ENCODE measurements at places on chromosomes 4 and X.

GRCh38 chr4:146288193-146288592, 73.9 kb downstream of the REELD1 start:
- DNase-seq = no peak

DNA sequence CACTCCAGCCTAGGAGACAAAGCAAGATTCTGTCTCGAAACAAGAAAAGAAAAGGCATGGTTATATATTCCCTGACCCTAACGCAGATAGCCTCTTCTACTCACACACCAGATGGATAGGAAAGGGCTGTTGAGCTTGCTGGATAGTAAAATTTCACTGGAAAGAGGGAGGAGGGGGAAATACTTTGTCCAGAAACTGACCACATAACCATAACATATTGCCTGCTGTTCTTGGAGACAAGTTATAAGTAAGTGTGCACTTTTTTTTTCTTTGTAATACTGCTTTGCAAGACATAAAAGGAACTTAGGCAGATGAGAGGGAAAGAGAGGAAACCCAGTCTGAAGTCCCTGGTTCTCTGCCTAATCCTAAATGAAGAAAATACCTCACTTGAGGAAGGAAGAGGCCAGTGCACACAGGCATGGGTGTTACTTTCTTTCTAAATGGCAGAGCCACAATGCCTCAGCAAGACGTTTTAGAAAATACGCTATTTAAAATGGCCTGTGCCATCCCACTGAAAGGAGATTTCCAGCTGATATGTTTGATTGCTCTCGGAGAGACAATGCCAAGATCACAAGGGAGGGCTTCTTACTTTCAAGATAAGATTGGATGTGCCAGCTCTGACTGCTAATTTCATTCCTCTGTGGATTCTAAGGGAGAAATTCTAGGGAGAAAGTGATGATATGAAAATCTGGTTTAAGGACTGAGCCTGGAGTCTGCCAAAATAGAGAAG, 140.6 kb downstream of the DCTD start:
- DNase-seq = no peak

DNA sequence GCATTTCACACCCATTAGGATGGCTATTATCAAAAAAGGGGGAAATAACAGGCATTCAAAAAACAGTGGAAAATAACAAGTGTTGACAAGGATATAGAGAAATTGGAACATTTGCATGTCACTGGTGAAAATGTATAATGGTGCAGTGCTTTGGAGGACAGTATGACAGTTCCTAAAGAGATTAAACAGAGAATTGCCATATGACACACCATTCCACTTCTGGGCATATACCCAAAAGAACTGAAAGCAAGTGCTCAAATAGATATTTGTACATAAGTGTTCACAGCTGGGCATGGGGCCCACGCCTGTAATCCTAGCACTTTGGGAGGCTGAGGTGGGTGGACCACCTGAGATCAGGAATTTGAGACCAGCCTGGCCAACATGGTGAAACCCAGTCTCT, 348.1 kb downstream of the NR3C2 start:
- no peak for DNase-seq

DNA sequence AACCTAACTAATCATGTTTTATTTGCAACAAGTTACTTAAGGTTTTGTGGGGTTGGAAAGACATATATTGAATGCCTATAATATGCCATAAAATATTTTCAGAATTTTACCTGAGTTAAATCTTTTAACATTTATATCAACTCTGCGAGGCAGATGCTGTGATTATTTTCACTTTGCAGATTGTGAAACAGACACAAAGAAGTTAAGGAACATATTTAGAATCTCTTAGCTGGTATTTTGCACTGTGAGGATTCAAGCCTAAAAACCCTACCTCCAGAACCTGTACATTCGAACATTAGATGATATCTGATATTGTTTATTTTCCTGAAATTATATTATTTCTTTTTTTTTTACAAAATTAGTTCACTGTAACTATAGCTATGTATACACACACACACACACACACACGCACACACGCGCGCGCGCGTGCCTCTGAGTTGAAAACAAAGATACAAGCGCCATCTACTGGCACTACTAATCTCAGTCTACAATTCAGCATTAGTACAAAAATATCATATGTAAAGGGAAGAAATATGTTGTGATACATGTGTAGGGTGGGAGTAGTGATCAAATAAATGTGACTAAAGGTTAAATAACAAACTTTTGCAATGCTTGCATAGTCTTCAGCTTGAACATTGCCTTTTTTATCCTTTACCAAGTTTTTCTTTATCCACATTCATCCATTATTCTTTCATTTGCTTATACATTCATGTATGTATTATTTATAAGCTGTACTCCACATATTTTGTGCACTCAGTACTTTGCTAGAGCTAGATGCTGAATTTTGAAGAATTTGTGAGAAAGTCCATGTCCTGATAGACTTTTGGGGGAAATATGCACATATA, 61.5 kb downstream of the ANXA10 start:
- no peak for DNase-seq

- no peak for DNase-seq
Measured at GRCh38 chrX:74160358-74160757, 143.6 kb upstream of the ZCCHC13 start.

DNA sequence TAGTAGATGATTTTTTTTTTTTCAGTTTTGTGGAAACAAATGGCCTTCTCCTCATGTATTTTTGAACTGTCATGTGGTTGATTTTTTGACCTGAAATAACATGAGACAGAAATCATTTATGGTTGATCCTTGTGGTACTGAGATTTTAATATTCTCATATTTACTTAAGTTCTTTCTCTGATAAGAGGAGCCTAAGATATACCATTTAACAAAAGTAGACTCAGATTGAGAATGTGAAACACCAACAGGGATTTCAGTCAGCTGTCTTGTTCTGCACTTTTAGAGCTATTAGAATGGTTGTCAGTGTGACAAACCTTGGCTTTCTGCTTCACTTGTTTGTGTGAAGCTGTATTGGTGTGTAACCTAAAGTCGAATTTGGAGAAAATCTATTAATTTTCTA, 575.7 kb downstream of the SPOCK3 start:
- no peak for DNase-seq

- no peak for DNase-seq
Measured at GRCh38 chr4:145545538-145546174, 64.0 kb downstream of the SMAD1 start.

GRCh38 chr4:1403177-1403583, 3.1 kb downstream of the NKX1-1 start:
- no peak for DNase-seq

- DNase-seq = no peak
Measured at GRCh38 chr4:52201715-52202114, 150.6 kb downstream of the SPATA18 start.

DNA sequence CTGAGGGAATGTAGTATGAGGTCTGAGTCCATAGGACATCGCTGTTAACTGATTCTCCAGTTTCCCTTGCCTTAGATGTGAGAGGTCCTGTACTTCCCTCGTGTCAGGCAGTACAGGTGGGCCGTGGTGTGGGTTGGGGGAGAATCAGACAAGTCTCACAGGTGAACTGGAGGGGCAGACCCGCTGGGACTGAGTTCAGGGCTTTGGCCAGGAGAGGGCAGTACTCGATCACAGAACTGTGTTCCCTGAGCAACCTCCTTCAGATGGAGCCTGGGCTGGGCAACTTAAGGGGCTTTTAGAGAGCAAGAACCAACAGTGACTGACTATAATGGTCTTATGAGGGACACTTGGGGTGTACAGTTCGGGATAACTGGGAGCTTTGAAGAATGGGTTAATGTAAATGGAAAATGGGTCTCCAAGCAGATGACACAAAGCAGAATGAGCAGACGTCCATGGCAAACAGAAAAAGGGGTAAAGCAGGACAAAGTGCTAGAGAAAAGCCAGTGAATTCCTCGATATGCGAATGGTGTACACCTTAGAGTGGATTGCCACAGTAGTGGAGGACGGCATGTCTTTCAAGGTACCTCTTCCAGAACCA, 83.6 kb downstream of the CCNG2 start:
- DNase-seq = no peak

DNA sequence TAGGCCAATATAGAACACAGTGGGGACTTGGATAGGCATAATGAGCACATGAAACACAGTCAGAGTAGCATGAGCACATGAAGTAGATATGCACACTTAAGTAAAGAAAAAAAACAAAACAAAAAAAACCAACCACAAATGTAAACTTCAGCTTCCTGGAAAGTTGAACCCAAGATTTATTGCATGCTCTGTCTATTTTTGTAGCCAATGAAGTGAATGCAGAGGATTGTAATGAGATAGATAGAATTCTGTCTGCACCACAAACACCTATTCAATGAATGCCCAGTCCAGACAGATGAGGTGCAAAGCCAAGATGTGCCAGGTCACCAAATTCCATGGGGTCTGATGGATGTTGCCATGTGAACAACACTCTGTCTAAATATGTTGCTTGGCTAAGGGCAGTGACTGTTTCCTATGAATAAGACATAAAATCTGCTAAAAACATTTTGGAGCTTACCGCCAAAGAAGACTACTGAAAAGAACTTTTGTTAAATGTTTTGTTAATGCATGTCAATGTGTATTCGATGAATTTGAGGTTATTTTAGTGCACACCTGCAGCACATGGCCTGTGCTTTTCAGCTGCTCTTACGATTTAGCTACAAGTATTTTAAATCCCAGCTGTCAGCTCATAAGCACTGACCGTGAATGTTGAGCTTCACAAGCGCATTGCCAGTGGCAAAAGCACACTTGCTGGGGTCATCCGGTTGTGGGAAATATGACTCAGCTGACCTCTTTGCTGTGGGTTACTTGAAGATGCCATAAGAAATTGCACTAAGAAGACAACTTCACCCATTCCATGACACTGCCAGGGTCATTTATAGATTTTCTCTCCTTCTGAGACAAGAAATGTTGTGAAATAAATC, 374.8 kb upstream of the GNPDA2 start:
- DNase-seq = no peak

GRCh38 chrX:49204709-49205108, 4.7 kb upstream of the SYP start:
- DNase-seq = no peak

DNA sequence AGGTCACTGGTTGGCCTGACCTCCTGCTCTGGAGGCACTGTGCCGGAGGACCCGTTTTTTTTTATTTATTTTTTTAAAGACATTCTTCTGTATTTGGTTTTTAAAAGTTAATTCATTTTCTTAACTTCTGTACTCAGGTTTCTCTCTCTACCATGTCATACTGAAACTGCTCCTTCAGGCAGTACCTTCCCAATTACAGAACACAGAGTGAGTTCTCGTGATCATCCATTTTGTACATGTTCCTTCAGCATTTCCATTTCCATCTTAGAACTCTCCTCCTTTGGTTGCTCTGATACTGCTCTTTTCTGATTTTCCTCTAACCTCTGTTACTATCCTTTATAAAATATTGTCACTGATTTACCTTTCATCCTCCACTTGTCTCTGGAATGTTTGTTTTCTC, 17.9 kb downstream of the UBE2K start:
- no peak for DNase-seq

- DNase-seq = no peak
Measured at GRCh38 chrX:95318882-95319281, 1365.8 kb upstream of the DIAPH2 start.

DNA sequence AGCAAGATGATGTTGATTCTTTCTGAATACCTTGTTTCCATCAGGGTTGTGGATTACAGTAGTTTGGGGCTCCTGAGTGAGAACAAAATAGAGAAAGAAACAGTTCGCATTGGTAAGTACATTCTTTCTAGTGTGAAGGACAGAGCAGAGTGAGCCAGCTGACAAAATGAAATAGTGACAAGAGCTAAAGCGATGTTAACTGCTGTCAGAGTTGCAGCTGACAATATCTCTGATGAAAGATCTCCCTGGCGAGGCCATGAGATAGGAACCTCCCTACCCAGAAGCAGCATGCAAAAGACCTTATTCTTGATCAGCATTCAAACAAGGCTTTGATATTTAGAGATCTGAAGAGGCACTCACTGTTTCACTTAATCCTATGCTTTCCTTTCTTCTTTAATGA, 258.6 kb downstream of the CAMK2D start:
- no peak for DNase-seq

DNA sequence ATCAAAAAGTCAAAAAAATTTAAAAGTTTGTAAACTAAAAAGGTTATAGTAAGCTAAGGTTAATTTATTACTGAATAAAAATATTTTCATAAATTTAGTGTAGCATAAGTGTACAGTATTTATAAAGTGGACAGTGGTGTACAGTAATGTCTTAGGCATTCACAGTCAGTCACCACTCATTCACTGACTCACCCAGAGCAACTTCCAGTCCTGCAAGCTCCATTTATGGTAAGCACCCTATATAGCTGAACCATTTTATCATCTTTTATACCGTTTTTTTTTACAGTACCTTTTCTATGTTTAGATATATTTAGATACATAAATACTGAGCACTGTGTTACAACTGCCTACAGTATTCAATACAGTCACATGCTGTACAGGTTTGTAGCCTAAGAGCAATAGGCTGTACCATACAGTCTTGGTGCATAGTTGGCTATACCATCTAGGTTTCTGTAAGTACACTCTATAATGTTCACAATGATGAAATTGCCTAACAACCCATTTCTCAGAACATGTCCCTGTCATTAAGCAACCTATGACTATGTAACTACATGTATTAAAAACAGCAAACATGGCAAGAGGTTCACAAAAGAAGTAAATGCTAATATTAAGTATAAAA, 18.6 kb downstream of the ACSL4 start:
- DNase-seq = no peak

- DNase-seq = no peak
Measured at GRCh38 chr4:26584725-26585124, 841 bp downstream of the TBC1D19 start.

DNA sequence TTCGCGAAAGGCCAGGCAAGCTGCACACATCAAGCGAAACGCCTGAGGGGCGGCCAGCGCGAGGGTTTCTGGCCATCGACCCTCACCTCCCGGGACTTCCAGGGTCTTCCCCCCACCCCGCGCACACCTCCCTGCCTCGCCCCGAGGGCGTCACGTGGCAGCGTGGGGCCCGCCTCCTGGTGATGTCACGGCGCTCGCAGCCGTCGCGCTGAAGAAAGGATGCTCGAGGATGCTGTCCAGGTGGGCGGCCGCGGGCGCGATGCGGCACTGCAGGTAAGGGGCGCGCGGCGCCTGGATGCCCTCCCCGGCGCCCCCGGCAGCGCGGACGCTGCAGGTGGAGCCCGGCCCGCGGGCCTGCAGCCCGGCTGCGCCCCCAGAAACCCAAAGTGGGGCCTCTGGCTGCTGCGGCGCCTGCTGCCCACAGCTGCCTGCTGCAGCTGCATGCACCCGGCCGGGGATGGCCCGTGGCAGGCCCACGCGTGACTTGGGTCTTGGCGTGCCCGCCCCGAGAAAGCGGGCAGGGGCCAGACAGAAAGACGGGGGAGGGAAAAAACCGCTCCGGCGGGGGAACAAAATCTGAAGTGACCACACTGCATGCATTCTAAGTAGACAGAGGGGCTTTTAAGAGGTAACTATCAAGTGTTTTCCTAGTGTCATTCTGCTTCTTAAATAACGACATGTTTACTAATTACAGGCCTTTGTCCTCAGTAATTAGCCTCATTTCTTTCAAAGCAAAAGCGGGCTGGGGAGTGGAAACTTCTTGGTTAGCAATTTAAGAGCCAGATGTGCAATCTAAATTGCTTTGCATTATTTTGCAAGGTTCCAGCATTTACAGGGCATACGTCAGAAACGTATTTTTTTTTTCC, 1.7 kb downstream of the CLCN4 start:
- DNase-seq = no peak

Data from DMS79 (cell line).